ENCODE measurements at places on chromosomes 4 and X.

DNA sequence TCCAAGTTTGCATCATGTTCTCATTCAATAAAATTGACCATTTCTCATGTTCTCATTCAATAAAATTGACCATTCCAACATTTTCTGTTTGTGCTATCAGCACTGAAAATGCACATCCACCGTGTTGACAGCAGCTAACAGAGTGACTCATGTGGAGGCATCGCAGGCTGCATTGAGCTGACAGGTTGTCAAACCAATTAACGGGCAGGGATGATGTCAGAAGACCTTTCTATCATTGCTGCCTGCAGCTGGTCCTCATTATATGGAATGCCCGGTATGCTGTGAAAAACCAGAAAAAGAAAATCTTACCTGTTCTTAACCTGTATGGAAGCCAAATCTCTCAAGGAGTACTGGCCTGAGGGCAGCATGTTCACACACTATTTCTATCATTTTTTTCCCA is 202.0 kb downstream of the SMIM20 start:
- DNase-seq: no peak

DNA sequence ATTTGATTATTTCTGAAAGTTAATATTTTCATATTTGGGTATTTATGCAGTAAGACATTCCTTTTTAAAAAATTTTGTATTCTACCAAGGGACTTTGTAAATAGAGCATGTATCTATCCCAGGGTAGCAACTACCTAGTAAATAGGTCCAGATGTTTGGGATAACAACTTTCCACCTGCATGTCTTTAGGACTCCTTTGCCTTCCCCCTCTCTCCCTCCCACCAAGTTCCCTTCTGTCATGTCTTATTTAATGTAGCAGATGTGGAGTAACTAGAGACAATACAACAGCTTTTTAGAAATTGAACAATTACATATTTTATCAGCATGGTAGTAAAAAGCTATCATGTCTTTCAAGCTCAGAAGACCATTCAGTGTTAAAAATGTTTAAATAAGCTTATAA is 821.0 kb downstream of the C4orf33 start:
- DNase-seq: no peak

DNA sequence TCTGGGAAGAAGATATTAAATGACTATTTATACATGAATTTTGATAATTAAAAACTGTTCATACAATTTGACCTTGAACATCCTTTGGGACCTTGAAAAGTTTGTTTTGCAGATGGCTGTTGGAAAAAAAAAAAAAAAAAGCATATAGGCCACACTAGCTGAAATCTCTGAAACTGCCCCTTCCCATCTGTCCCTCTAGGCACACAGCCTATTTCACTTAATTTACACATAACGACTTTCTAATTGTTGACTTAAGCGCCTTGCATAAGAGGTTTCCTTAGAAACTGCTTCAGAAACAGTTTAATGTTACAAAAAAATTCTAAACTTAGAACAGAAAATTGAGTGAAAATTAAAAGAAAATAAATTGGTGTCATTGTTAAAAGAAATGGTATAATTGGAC is 131.0 kb downstream of the COX18 start:
- DNase-seq: no peak

DNA sequence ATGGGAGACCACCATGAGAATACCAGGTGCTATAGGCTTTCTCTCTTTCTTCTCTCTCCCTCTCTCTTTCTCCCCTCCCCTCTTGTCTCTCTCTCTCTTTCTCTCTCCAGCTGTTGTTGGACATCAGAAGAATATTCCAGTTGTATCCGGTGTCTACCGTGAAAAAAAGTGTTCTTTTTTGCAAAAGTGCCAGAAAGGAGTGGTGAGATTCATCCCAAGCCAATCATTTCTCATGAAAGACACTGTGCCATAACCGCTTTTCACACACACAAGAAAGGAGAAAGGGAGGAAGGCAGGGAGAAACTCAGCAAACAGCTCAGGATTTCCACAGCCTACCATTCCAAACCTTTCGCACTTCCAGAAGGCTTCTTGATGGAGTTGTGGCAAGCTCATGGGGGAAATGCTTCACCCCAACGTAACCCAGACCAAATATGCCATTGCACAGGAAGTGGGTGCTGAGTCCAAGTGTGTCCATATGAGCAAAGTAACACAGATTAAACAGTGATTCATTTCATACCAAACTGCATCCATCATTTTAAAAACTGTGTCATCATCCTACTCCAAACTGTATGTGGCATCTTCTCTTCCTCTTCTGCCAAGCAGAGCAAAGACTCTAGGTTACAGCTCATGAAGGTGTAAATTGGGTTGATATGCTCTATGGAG is 224.0 kb downstream of the APBB2 start:
- no peak for DNase-seq

DNA sequence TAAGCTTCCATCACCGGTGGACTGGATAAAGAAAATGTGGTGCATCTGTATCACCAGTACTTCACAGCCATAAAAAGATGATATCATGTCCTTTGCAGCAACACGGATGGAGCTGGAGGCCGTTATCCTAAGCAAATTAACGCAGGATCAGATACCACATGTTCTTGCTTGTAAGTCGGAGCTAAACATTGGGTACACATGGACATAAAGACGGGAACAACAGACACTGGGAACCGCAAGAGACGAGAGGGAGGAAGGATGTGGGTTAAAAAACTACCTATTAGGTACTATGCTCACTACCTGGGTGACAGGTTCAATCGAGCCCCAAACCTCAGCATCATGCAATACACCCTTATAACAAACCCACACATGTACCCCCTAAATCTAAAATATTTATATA is 16.3 kb upstream of the IDS start:
- no peak for DNase-seq

DNA sequence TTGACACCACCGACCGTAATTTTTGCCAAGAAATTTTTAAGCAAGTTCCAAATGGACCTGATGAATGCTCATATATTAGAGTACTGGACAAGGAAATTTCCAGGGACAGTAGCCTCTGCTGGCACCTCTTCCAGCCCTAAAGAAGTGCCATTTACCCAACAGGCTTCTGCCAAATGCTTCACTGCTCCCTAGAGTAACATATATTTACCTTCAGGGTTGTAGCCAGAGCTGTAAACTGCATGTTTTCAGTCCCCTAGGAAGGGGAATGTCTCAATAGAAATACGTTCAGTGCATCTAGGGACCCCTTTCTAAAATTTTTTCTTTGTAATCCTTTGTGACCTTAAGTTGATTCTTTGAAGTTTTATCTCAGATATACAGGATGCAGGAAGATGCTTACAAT is 143.1 kb upstream of the SMAD1 start:
- DNase-seq: no peak

GRCh38 chrX:48818866-48819265 is 7.4 kb upstream of the ERAS start:
- DNase-seq: no peak
